Esophagus muscularis mucosa (tissue), 4 donors: ENCODE measurements at places on chromosomes 3 and 15. TPM values are rescaled to one million over a fixed set of nuclear protein-coding genes. Genes with fewer than 3 reads are reported as not detected.

CORO2B gene
- 12.2 TPM for total RNA-seq

AADACL2 gene
- total RNA-seq, result not detected

LRRC31 gene
- not detected for total RNA-seq

- DNase-seq, result peak; percentile 91
- no peak overlapping the region for H3K27ac ChIP-seq
- peaks cover 3% of the 10 kb centered on the region for H3K4me1 ChIP-seq
- no peaks in the 10 kb centered on the region for H3K27me3 ChIP-seq
- peaks cover 83% of the 10 kb centered on the region for H3K36me3 ChIP-seq
Measured at GRCh38 chr3:126013751-126014156, 44.8 kb downstream of the ROPN1B start.

DNA sequence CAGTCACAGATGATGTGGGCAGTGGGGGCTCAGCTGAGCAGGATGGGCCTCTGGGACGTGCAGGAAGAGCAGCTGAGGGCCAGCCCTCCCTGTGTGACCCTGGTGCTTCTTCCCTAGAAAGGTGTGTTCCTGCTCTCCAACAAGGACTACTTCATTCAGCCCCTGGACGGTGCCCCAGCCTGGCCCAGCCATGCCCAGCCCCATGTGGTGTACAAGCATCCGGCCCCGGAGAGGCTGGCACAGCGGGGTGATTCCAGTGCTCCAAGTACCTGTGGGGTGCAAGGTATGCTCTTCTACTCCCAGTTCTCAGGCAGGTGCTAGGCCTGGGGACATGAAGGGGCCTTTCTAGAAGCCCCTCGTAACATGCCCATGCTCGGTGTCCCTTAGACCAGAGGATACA lies 38.3 kb downstream of the SAXO2 start:
- peaks cover 13% of the 10 kb centered on the region for H3K27me3 ChIP-seq
- no peaks in the 10 kb centered on the region for H3K36me3 ChIP-seq
- H3K4me1 ChIP-seq, result no peaks in the 10 kb centered on the region
- no peak overlapping the region for H3K27ac ChIP-seq
- peak; percentile 55 for DNase-seq

GRCh38 chr15:93428807-93429351 lies 339.9 kb upstream of the RGMA start:
- H3K36me3 ChIP-seq, result no peaks in the 10 kb centered on the region
- no peak overlapping the region for H3K4me3 ChIP-seq
- H3K4me1 ChIP-seq, result no peaks in the 10 kb centered on the region

DNA sequence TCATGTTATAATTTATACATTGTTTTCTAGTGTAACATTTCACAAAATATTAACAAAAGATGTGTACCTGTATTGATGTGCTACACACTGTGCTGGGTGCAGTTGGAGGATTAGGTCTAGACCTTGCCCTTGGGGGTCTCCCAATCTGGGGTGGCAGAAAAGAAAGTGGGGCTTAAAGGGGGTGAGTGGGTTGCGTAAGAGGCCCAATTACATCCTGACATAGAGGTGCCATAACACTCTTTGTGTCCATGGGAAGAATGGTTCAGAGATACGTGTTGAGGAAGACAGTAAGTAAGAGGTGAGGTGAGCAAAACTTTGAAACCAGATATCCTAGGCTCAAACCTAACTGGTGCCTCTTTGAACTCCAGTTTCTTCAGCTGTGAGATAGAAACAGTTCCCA lies 31.0 kb downstream of the DLEC1 start:
- H3K27me3 ChIP-seq, result no peaks in the 10 kb centered on the region
- H3K4me1 ChIP-seq, result no peaks in the 10 kb centered on the region
- no peak for DNase-seq
- no peaks in the 10 kb centered on the region for H3K36me3 ChIP-seq
- no peak overlapping the region for H3K4me3 ChIP-seq
- H3K27ac ChIP-seq, result no peak overlapping the region

- peaks cover 10% of the 10 kb centered on the region for H3K4me1 ChIP-seq
- H3K4me3 ChIP-seq, result no peak overlapping the region
- H3K36me3 ChIP-seq, result peaks cover 10% of the 10 kb centered on the region
- DNase-seq, result no peak
- H3K27me3 ChIP-seq, result no peaks in the 10 kb centered on the region
Measured at GRCh38 chr15:77143616-77144015, 72.7 kb upstream of the TSPAN3 start.
